Posterior cingulate gyrus (tissue), 11 donors: ENCODE measurements at places on chromosomes 3 and 15.

DNA sequence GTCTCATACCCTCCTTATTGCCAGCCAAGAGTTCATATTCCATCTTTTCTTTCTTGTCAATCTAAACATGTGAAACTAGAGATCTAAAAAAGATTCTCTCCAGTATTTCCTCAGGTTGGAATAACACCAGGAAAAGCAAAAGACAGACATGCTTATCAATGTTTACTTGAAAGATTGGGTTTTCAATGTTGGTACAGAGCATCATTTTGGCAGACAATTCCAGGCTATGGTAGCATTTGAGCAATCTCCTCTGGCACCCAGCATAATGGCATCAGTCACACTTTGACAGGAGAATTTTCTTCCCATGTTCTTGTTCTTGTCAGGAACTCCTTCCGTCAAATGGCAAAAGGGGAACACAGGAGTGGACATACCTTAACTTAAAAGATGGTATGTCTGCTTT is 61.0 kb upstream of the RARB start:
- no peak for DNase-seq

DNA sequence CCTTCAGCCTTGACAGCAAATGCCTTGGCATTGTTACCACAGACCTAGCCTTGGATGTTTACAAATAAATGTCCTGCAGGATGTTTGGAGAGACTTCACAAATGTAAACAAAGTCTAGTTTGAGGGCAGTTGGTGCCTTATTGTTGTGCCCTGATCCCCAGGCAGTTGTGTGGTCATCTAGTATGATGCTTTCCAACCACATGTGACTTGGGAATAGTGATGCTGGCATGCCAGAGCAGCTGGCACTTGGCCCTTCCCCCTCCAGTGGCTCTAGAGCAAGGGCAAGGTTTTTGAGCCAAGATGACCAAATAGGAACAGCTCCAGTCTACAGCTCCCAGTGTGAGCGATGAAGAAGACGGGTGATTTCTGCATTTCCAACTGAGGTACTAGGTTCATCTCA is 258.2 kb downstream of the ADAMTS17 start:
- no peak for DNase-seq

- DNase-seq, result peak; percentile 41
These were observed 120.7 kb downstream of the ANP32A start for GRCh38 chr15:68699881-68700454.

GRCh38 chr15:86557018-86557550 is 477.4 kb downstream of the AGBL1 start:
- DNase-seq, result no peak

GRCh38 chr15:47196048-47196447 is 521.3 kb upstream of the SEMA6D start:
- DNase-seq, result peak; percentile 86

DNA sequence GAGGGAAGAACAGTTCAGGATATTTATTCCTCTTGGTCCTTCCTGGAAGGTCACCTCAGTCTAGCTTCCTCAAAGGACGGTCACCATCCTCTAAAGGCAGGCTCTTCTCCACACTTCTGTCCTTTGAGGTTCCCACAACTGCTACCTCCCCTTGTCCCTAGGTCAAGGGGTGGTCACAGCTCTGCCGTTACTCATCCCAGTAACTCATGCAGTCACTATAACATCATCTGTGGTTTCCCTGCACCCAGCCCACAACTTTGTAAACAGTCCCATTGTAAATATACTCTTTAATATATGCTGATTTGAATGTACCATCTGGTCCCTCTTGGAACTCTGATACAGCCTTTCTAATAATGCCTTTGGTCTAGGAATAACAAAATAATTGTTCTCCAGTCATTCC is 887.4 kb downstream of the FHIT start:
- no peak for DNase-seq

- DNase-seq, result no peak
These were observed 58.5 kb downstream of the MBNL1 start for GRCh38 chr3:152327203-152327602.

DNA sequence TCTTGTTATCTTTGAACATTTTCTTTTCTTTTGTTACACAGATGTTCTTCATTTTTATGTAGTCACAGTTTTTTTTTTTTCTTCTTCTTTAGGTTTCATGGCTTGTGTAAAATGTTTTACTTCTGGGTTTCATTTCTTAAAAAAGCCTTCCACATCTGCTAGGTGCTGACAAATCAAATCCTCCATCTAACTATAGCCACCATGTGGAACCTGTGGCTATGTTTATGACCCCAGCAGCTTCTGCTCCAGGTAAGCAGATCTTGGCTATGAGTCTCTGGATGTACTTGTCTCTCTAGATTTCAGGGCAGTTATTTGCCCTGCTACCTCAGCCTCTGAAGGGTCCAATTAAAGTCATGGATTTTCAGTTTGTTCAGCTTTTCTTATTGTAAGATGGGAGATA is 44.5 kb downstream of the OXSM start:
- no peak for DNase-seq

DNA sequence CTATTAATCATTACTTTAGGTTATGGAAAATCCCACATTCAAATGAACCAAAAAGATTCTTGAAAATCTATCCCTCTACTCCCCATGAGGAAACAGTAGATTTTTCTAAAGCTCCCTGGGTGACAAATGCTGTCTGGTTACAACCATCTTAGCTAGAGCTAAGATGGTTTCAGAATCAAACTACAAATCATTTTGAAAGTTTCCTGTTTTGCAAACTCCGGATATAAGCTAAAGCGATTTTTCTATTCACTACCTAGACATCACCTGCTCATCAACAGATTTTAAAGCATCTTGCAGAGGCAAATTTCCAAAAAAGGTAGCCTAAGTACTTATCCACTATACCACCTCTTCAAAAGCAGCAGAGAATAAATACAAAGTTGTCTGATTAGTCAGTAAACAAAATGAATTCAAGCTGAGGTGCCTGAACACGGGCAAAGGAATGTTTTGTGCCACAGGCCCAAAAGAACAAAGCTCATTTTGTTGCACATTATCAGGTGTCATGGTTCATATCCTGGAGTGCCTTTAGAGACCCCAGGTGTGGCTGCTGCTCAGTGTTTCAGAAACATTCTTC is 204.9 kb downstream of the TNIK start:
- no peak for DNase-seq
